ENCODE measurements at places on chromosomes 16 and 17.
A peak's percentile ranks its signal among the peaks of the same experiment; 100 is the strongest.

- no peak for DNase-seq
Measured at GRCh38 chr16:65888201-65888600, 478.3 kb upstream of the CDH5 start.

- DNase-seq = no peak
Measured at GRCh38 chr17:41895617-41896016, 23.1 kb downstream of the ACLY start.

- DNase-seq = peak; percentile 93
Measured at GRCh38 chr16:84144859-84145639, at the start of the genes DNAAF1 and HSDL1. Gene DNAAF1 (plus strand): TSS chr16:84145308. CDS start chr16:84145441, 133 bp downstream. Gene HSDL1 (minus strand): TSS chr16:84145177. CDS start chr16:84131321, 13,856 bp downstream.

DNA sequence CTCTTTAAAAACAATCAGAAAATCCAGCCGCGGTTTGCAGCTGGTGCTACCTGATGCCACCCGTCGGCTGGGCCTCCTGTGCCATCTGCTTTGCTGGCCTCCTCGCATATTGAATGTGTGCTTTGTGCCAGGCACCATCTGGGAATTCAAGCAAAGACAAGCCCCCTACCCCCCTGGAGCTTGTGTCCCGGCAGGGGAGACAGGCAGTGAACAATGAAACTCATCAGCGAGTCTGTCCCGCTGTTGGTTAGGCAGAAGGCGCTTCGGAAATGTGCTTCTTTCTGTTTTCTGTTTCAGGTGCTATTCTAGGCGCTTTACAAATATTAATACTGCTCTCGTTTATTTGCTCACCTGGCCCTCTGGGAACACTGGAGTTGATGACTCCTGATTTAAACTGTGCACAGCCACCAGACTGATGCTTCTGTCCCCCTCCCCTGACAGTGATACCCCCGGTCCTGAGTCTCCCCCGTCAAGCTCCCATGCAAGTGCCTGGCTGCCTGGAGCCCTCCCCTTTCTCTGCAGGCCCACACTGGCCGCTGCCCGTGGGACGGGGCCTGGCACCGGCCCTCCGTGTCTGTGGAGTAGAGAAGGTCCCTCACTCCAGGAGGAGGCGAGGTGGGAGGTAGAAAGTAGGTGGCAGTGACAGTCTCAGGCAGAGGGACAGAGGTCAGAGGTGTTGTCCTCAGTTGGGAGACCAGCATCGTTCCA, 126.1 kb upstream of the PLCG2 start:
- DNase-seq = no peak

- DNase-seq = no peak
Measured at GRCh38 chr17:30191072-30191471, 44.4 kb downstream of the SLC6A4 start.

DNA sequence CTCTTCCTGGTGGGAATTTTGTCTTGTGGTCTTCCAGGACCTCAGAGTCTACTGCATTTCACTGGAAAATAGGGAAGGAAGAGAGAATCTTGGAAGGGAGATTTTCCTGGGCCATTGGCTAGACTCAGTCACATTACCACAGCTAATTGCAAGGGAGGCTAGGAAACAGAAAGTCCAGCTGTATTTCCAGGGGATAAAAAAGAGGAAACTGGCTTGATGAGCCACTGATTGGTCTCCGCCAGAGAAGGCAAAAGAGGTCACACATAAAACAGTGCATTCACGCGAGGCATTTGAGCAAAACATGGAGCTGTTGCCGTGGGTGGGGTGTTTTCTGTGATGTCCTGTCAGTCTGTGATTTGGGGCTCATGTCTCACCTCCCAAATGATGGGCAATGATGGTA, 345.3 kb downstream of the FOXL1 start:
- DNase-seq = no peak

GRCh38 chr17:45790296-45790922, 6.3 kb downstream of the CRHR1 start:
- DNase-seq = no peak

GRCh38 chr16:89071686-89072547, 21.7 kb upstream of the ACSF3 start:
- DNase-seq = no peak

All from immature natural killer cell (primary cell).